Stimulated activated naive CD8-positive, alpha-beta T cell treated with anti-CD3 and anti-CD28 coated beads, Interleukin-15, Interleukin-2, amounts not matched to agents 100 U/mL and 50 U/mL, for 24 hours (primary cell): ENCODE measurements at places on chromosomes 11 and 22.

- DNase-seq, result no peak
Measured at GRCh38 chr22:29152954-29153719, 52.6 kb upstream of the EMID1 start.

- no peak for DNase-seq
Measured at GRCh38 chr11:82738091-82738490, 4.4 kb upstream of the FAM181B start.

GRCh38 chr22:37959231-37959825 lies 5.8 kb downstream of the POLR2F start:
- no peak for DNase-seq

GRCh38 chr11:88695689-88696414 lies 358.3 kb upstream of the CTSC start:
- no peak for DNase-seq

- DNase-seq, result no peak
Measured at GRCh38 chr22:48491451-48491941, 1336.2 kb downstream of the BRD1 start.

DNA sequence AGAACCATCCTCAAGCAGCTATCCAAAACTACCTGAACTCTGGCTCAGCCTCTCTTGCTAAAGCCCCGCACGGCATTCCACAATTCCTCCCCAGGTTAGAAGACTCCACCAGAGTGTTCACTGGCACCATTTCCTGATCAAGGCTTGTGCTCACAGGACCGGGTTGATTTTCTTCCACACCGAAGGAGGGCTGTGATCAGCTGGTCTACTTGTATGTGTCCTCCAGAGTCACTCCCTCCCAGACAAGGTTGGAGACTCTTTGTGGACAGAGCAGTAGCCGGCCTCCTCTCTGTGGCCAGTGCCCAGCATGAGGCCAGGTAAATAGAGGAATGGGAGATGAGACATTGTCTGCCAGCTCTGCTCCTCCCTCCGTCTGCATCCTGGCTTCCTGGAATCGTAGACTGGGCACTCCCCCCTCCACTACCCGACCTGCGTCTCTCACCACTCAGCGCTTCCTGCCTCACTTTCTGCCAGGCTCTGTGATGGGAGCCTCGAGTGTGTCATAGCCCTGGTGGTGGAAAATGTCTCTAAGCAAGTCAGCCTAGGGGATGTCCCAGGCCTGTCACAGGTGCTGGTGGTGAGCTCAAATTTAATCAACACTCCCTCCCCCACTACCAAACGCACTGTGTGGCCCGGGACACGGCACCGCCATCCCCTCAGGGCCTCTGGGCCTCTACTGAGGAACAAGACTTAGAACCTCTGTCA lies 12.5 kb upstream of the TMPRSS6 start:
- DNase-seq, result peak; percentile 89
